ENCODE measurements at places on chromosomes 1 and 21. TPM values are rescaled to one million over a fixed set of nuclear protein-coding genes. Genes with fewer than 3 reads are reported as not detected.

Gene EFNA1
- total RNA-seq, result 0.65 TPM

Gene SGIP1
- 6.6 TPM for total RNA-seq

DNA sequence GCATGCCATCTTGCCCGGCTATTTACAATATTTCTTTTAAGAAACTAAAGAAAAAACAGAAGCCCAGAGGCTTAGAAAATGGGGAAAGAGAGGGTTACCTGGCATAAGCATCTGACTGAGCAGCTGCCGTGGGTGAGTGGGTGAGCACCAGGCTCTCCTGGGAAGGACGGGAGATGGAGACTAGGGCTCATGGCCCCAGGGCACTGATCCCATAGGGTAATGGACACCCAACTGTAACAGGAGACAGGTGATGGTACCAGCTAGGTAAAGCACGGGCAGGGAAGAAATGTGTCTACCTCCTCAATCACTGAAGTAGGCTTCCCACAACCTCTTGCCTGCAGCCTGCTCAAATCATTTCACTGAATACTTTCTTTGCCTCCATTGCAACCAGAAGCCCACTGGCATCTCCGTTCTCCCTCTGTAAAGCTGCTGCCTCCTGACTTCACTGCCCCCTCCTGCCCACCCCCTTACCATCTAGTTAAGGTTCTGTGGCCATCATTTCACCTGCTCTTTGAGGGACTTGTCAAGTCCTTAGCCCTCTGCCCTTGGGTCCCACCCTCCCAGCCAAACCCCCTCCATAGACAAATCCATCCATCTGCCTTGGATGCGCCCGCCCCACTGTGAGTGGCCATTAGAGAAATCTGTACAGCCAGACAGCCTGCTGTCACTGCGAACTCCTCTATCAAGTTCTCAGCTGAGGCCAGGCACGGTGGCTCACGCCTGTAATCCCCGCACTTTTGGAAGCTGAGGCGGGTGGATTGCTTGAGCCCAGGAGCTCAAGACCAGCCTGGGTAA lies 6.2 kb downstream of the TMEM125 start:
- H3K27ac ChIP-seq, result no peak overlapping the region
- H3K27me3 ChIP-seq, result no peaks in the 10 kb centered on the region
- peaks cover 5% of the 10 kb centered on the region for H3K4me1 ChIP-seq
- DNase-seq, result no peak

GRCh38 chr1:171811672-171812071 lies 29.6 kb upstream of the DNM3 start:
- DNase-seq, result no peak
- H3K4me3 ChIP-seq, result no peak overlapping the region
- H3K27me3 ChIP-seq, result no peaks in the 10 kb centered on the region
- H3K4me1 ChIP-seq, result peaks cover 8% of the 10 kb centered on the region

DNA sequence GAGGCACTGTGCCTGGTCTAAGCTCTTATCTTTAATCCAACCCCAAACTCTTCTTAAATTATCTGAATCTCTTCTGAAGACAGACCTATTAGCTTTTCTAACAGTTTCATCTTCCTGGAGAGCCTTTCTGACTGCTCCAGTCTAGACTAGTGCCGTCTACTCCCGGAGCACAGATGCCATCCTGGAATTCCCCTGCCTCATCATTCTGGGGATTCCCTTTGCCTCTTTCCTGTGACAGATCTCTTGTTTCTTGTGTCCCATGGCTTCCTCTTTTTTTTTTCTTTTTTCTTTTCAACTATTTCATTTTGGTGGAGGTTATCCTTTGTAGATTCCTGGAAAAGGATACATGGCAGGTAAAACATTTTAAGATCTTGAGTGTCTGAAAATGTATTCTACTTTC lies 11.7 kb downstream of the SEMA4A start:
- H3K4me1 ChIP-seq, result peaks cover 5% of the 10 kb centered on the region
- H3K27ac ChIP-seq, result no peak overlapping the region

GRCh38 chr1:197399755-197400521 lies 131.9 kb downstream of the CRB1 start:
- no peaks in the 10 kb centered on the region for H3K27me3 ChIP-seq
- no peaks in the 10 kb centered on the region for H3K36me3 ChIP-seq
- DNase-seq, result peak; percentile 52
- H3K4me3 ChIP-seq, result no peak overlapping the region
- H3K27ac ChIP-seq, result no peak overlapping the region
- no peaks in the 10 kb centered on the region for H3K4me1 ChIP-seq

DNA sequence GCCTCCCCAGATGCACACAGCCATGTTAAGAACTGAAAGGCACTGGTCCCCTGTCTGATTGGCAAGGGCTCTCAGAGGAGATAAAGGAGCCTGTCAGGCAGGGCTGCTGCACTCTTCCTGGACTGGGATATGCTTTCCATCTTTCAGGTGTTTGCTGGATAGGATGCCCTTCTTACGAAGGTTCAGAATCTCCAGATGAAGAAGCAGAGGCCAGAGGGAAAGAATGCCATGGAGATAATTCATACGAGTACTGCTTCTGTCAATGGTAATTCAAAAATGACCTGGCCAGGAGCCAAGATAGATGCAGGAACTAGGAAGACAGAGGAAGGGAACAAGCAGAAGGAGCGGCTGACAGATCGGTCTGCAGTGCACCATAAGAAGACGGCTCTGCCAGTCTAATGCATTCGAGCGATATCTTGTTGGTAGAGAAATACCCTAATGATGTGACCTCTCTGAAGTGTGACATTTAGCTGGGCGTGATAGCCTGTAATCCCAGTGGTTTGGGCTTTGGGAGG lies 16.6 kb upstream of the ATP2B4 start:
- H3K27ac ChIP-seq, result no peak overlapping the region
- H3K4me1 ChIP-seq, result no peaks in the 10 kb centered on the region

DNA sequence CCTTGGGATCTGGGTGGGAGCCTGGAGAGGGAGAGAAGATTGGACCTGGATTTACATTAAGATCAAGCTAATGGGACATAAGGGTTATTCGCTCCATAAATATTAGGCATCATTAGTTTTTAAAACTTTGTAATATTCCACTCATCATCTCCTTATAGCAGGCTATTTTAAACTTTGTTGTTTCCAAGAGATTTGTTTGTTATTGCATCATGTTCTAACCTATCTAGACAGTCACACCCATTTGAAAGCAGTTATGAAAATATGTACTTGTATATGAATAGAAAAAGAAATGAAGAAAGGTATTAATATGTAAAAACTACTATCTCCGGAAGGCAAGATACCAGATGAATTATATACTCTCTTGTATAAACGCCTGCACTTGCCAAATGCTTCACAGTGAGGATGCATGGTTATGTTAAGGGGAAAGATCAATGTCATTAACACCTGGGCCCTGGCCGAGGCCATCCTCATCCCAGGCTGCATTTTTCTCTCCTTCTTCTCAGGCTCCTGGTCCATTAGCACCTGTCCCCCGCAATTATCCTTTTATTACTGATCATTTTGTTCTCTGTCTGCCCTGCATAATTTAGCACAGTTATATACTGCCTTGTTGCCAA lies 468.2 kb downstream of the MATN1 start:
- peaks cover 20% of the 10 kb centered on the region for H3K4me1 ChIP-seq
- H3K4me3 ChIP-seq, result no peak overlapping the region
- H3K27ac ChIP-seq, result no peak overlapping the region
- H3K36me3 ChIP-seq, result no peaks in the 10 kb centered on the region

GRCh38 chr1:186745531-186746146 lies 65.4 kb upstream of the PTGS2 start:
- no peaks in the 10 kb centered on the region for H3K36me3 ChIP-seq
- H3K27me3 ChIP-seq, result no peaks in the 10 kb centered on the region
- no peaks in the 10 kb centered on the region for H3K4me1 ChIP-seq
- H3K4me3 ChIP-seq, result no peak overlapping the region

Data from neural progenitor cell (in vitro differentiated cells).